Spinal cord (tissue), 10 donors: ENCODE measurements at places on chromosomes 12 and 14. TPM values are rescaled to one million over a fixed set of nuclear protein-coding genes. Genes with fewer than 3 reads are reported as not detected.
A peak's percentile ranks its signal among the peaks of the same experiment; 100 is the strongest.

The CD63 gene
- 419 TPM for total RNA-seq

The KCNC2 gene
- 3.2 TPM for total RNA-seq

The PIWIL1 gene
- total RNA-seq, result 0.17 TPM

The RAD9B gene
- total RNA-seq, result 0.89 TPM

The ADAMTS20 gene
- total RNA-seq, result 0.44 TPM

The KRT8 gene
- total RNA-seq, result 12.0 TPM

DNA sequence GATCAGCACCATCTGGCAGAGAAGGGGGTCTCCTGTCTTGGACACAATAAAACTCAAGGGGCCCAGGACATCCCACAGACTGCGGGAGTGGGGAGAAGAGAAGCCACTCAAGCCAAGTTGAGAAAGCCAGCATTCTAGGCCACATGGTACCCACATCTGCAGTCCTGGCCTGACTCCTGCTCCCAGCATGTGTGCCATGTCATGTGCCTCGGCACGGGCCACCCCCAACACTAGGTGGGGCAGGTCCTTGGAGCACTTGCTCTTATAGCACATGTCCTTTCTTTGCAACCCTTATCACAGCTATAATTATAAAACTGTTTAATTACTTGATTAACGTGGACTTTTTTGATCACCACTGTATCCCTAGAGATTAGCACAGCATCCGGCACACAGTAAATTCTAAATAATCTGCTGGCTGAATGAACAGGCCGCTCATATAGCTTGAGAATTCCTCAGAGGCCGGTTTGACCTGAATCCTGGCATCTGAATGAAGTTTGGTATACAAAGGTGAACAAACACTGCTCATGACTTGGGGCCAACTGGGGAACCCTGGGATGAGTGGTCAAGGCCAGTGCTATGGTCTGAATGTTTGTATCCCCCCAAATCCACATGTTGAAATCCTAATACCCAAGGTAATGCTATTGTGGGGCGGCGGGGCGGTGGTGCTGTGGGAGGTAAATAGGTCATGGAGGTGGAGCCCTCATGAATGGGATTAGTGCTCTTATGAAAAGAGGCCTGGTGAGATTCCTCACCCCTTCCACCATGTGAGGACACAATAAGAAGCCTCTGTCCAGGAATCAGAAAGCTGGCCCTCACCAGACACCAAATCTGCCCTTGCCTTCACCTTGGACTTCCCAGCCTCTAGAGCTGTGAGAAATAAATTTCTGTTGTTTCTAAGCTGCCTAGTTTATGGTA, 6.6 kb downstream of the NCKAP5L start:
- no peak for DNase-seq

- DNase-seq, result no peak
Observed at GRCh38 chr14:89641495-89642175, 224.6 kb upstream of the FOXN3 start.

- no peak for DNase-seq
Observed at GRCh38 chr12:87283111-87283510, 746.1 kb downstream of the C12orf50 start.

- DNase-seq, result no peak
Observed at GRCh38 chr12:127119600-127120140, 1147.3 kb upstream of the TMEM132C start.

DNA sequence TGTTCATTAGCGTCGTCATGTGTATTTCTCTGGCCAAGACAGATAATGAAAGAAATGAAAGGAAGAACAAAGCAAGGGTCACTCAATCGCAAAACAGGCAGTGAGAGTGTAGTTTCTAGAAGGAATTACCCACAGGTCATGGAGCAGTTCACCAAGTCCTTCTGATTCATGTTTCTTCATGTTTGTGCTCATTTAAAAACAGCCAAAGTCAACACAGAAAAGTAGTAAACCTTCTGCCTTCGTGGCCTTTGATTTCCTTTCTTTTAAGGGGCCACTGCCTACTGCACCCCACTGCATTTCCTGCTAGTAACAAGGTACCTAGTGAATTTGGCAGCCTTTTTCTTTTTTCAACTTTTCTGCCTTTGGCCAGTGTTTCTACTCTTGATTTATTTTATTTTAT, 75.1 kb downstream of the KCNK13 start:
- no peak for DNase-seq

GRCh38 chr12:89041078-89041477, 311.2 kb downstream of the DUSP6 start:
- no peak for DNase-seq

DNA sequence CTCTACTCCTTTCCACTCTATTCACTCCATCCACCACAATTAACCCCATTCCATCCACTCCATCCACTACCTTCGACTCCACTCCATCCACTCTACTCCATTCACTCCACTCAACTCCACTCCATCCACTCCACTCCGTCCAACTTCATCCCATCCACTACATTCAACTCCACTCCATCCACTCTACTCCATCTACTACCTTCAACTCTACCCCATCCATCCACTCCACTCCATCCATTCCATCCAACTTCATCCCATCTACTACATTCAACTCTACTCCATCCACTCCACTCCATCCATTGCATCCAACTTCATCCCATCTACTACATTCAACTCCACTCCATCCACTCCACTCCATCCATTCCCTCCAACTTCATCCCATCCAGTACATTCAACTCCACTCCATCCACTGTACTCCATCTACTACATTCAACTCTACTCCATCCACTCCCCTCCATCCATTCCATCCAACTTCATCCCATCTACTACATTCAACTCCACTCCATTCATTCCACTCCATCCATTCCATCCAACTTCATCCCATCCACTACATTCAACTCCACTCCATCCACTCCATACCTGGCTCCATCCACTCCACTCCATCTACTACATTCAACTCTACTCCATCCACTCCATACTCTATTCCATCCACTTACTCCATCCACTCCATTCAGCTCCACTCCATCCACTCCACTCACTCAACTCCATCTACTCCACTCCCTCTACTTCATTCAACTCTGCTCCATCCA, 16.4 kb downstream of the HNF1A start:
- no peak for DNase-seq

DNA sequence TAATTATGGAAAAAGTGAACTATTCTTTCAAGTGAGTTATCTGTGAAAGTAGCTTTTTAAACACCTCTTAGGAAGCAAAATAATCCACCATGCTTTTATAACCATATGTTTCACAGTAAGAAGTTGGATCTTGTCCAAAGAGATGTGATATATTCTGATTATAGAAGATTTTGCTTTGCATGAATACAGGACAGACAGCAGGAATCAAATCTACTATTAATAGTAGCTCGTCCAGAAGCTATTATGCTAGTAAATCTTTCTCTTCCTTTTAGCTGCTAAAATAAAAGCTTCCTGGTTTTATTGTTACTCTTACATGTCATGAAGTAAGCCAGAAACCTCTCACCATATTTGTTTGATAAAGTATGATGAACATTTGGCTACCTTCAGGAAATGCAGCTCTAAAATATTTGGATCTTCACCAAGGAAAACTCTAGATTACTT, 257.0 kb downstream of the IPO8 start:
- no peak for DNase-seq

GRCh38 chr12:28699029-28699428, 450.0 kb upstream of the FAR2 start:
- no peak for DNase-seq

DNA sequence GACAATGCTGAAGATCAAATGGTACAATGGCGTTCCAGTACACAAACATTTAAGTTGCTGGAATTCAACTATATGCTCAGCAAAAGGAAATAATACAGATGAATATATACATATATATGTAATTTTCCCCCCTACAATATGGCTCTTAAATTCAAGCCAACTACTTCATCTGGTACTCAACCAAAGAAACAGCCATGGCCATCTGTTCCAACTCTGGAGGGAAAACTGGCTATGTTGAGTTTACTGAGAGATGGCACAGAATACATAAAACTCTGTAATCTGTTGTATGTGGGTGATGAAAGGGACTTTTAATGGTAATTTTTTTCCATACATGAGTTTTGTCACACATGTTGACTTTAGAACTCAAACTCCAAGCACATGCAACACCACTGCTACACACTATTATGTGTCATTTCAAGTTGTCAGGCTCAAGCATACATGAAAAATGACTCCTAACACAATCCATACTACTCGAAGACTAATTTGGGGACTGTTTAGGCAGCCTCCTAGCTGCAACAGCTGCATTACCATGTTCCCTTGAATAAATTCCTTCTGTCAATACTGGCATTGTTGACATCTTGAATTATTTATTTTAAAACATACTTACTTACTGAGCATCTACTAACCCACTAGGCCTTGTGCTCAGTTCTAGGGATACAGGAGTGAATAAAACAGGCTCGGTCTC, 38.2 kb upstream of the MAP3K9 start:
- DNase-seq, result no peak

DNA sequence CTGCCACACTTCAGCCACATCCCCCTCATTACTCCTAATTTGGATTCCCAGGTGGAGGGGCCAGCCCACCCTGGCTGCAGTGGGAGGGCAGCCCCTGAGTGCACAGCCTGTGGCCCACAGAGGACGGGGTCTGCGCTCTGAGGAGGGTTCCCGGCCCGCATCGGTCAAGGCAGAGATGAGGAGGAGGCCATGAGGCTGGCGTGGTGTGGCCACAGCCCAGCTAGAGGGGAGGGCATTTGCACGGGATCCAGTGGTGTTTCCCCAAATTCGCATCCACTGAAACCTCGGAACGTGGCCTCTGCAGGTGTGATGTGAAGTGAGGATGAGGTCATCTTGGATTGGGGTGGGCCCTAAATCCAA, 38.1 kb upstream of the FBRSL1 start:
- DNase-seq, result no peak

DNA sequence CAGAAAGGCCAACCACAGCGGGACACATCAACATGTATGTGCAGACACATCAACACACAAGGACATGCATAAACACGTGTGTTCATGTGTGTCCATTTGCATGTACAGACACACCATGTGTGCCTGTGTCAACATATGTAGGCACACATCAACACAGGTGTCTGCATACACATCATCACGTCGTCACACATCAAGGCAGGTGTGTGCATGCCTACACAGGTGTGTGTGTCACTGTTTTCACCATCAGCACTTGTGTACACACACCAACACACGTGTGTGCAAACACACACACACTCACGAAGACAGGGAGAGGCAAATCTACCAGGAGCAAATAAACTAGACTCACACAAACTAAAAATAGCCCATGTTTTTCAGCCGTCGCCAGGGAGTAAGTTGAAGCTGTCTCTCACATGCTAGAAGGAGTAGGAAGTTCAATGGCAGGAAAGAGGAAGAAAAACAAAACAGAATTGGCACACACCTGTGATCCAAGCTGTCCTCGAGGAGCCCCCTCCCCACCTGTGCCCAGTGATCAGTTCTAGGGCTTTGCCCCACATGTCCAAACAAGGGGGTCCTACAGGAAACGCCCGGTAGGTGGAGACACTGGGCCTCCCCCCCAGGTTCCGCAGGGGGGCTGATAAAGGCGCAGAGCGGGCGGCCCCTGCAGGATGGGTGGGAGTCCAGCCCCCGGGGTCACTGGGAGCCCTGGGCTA, 7.4 kb downstream of the SCARB1 start:
- no peak for DNase-seq

DNA sequence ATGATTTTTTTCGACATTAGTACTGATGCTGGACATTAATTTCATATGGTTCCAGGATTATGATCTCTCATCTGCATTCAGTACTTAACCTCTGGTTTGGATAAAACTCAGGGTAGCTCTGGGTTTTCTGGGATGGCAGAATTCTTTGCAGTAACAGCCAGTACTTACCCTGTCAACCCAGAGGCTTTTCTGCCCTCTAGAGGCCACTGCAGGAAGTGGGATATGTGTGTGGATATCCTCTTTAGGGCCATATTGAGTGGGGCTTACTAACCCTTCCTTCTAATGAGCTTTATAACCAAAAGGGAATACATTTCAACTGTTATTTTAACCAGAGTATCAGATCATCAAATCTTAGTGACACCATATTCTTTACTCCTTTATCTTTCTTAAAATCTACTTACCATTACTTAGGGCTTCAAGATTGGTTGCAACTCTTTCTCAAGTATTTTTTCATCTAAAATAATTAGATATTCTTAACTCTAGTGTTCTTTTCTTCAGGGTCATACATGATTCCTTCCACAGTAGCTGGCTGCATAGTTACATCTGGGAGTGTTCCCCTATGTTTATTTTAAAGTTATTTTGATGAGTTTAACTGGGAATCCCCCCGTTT, 488.0 kb upstream of the STXBP6 start:
- DNase-seq, result no peak

DNA sequence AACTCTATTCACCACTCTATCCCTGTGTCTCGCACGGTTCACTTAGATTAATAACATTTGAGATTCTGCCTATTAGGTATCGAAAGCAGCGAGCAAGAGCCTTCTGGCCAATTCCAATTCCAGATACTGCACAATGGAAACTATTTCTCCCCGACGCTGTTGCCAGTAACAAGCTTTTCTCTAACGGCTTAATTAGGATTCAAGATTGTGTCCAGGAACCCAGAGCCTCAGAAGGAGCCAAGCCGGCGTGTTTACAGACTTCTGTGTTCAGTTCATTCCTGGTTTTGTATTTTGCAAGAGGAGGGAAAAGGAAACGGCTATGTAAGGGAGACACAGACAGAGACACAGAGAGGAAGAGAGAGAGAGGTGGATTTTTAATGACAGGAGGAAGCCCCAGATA, 185.6 kb downstream of the DICER1 start:
- peak; percentile 39 for DNase-seq
